ENCODE measurements at places on chromosomes 3 and 15. TPM values are rescaled to one million over a fixed set of nuclear protein-coding genes. Genes with fewer than 3 reads are reported as not detected.

DNA sequence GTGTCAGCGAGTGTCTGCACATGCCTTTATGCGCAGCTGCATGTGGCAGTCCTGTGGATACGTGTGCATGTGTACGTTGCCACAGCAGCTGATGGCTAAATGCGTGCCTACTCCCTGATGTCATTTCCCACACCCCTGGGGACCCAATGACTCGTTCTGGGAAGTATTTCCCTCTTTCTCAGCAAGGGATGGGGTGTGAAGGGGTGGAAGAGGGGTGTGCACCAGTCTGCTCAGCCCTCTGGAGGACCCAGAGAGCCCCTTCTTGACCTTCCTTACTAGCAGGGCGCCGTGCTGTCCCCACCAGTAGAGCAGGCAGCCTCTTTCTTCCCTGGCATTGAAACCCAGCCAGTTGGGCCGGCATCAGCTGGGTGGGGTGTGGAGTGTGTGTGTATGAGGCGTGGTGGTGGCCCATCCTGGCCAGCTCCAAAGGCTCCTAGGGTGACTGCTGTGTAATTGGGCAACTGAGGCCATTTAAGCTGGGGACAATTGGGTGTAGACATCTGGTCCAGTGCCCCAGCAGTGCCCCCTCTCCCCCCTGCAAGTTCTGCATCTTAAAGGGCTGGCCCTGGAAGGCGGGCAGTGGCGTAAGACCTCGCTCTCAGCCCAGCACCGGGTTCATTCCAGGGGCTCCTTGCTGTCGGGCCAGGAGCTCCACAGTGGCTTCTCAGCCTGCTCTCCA is 19.2 kb downstream of the SNX33 start:
- H3K27ac ChIP-seq = no peak overlapping the region
- no peaks in the 10 kb centered on the region for H3K36me3 ChIP-seq
- H3K4me1 ChIP-seq = peaks cover 2% of the 10 kb centered on the region
- no peaks in the 10 kb centered on the region for H3K27me3 ChIP-seq
- DNase-seq = no peak
- H3K4me3 ChIP-seq = no peak overlapping the region

The PARP3 gene
- total RNA-seq = 13.2 TPM

GRCh38 chr3:13111173-13111872 is 38.1 kb upstream of the IQSEC1 start:
- peaks cover 6% of the 10 kb centered on the region for H3K4me1 ChIP-seq
- DNase-seq = no peak
- no peak overlapping the region for H3K4me3 ChIP-seq
- H3K36me3 ChIP-seq = no peaks in the 10 kb centered on the region

GRCh38 chr3:66502245-66502874 is 1.5 kb upstream of the LRIG1 start:
- H3K4me3 ChIP-seq = no peak overlapping the region
- no peak overlapping the region for H3K27ac ChIP-seq
- peaks cover 74% of the 10 kb centered on the region for H3K27me3 ChIP-seq
- peaks cover 19% of the 10 kb centered on the region for H3K4me1 ChIP-seq
- DNase-seq = no peak

DNA sequence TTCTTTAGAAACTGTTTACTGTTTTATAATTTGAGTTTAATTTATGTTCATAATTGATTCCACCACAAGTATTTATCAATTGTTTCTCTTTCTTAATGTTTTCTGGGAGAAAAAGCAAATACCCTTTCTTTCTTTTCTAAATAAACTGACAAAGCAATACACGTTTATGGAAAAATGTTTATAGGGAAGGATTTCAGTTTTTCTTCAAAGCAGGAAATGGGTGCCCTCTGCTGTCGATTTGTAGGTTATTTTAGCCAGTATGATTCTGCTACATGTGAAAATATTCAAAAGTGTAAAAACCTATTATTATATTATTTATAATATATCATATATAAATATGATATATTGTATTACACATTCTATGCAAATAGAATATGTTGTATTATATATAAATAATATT is 921.0 kb upstream of the ROBO1 start:
- no peaks in the 10 kb centered on the region for H3K36me3 ChIP-seq
- H3K27ac ChIP-seq = no peak overlapping the region
- H3K4me1 ChIP-seq = no peaks in the 10 kb centered on the region

The MKRN3 gene
- 0.22 TPM for total RNA-seq

The SLC2A2 gene
- total RNA-seq = not detected
